ENCODE measurements at places on chromosomes 3 and 15.
A peak's percentile ranks its signal among the peaks of the same experiment; 100 is the strongest.

DNA sequence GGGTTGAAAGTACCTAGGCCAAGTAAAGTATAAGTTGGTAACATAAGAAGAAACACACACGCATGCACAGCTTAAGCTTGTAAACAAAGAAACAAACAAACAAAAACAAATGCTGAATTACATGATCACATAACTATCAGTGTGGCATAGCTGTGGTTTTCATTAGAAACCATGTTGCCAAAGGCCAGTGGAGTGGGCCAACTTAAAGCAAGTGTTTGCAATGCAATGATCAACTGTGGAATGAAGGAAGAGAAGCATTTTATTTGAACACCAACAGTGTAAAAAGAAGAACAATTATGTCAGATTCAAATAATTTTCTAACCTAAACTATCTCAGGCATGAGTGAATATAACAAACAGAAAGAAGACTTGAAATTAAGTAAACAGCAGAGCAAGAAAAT lies 199.4 kb upstream of the STRIT1 start:
- DNase-seq = no peak

DNA sequence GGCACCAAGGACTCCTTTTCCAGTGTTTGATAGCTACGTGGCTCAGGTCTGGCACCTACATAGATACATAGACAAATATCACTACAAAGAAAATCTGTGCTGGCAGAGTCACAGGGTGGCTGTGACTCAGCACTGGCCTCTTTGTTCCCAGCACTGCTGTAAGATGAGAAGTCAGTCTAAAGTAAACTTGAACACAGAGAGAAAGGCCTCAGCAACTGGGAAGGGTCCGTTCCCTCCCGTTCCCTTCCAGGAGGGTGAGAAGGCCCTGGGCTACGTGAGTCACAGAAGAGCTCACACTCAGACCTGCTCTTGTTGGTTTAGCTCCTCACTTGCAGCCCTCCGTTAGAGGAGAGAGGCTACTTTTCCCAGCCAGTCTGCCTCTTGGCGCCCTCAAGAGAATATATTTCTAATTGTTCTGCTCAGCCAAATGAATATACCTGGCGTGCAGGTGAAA lies 23.1 kb downstream of the ANXA2 start:
- no peak for DNase-seq

DNA sequence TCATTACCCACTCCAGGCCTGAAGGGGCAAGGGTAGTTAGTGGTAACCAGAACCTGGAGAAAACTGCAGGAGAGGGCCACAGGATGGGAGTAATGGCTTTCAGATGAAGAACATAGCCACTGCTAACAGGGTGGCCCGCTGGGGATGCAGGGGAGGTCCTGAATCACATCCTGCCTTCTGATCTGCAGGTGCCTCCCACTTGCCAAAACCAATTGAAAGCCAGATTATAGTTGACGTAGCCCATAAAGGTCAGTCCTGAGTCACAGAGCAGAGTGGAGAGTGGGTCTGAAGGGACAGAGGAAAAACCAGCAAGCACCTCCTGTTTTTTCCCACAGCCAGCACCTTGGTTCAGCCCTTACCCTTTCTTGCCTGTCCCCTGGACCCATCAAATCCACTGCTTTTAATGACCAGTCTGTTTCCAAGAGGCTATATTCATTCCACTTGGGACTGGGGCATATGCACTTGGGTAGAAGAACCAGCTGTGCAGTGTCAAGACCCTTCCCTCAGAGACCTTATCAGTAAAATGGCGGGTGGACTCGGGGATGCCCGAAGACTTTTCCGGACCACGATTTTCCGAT lies 646 bp upstream of the SLC35G2 start:
- peak; percentile 12 for DNase-seq

DNA sequence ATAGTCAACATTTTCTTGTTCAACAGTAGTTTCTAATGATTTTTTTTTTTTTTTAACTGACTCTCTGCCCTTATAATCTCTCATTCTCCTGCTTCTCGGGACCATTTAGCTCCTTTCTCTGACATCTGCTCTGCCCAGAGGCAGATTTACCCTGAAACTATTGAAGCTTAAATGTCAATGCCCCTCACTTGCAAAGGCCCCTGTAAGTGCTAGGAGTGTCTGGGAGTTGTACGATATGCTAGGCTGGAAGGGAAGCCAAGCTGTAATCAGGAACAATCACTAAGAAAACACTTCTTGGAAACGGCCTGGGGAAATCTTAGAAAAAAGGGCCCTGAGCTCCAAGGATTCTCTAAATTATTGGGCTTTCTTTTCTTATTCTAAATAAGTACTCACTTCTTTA lies 5.8 kb upstream of the PLOD2 start:
- no peak for DNase-seq

DNA sequence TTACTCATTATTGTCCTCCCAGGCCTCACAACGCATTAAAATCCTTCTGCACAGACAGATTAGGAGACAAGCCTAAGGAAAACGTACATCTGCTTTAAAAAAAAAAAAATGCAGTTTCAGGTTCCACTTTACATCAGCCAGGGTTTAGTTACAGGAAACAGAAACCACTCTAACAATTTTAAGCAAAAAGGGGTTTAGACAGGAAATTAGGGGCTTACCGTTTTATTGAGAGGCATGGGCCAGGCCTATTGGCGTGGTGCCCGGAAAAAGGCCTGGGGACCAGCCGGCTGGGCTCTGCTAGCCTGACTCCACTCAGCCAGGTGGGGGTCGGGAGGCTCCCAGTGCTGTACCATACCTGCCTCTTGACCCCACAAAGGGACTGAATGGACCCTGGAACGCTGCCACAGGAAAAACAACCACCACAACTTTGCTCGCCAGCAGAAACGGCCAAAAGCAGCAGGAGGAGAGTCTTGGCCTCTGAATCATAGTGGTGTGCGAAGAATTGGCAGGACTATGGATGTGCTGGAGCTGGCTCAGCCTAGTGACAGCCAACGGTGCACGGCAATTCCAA lies 124.3 kb downstream of the CHSY1 start:
- DNase-seq = peak; percentile 24

GRCh38 chr3:187979564-187979963 lies 174.4 kb upstream of the LPP start:
- DNase-seq = no peak

All from activated T-cell treated with anti-CD3 and anti-CD28 coated beads for 4 hours (primary cell).